ENCODE measurements at places on chromosomes 4 and X. TPM values are rescaled to one million over a fixed set of nuclear protein-coding genes. Genes with fewer than 3 reads are reported as not detected.

Gene FAAH2
- 11.4 TPM for total RNA-seq

DNA sequence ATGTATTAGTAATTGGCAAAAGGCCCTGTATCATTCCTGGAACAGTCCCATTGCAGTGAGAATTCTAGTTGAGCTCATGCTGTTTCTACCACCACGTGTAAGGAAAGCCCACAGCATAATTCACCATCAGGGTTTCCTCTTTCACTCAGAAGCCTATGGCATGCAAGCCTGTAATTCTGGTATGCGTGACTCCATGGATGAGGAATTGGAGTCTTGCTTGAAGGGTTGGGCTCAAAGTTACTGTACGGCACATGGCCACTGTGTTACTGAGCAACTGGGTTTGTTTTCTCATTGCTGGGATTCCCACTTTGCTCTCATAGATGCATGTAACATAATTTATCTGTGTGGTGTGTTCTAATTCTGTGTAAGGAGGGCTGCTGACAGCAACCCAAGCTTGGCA lies 132.3 kb upstream of the NR3C2 start:
- H3K27ac ChIP-seq = no peak overlapping the region
- H3K4me1 ChIP-seq = no peaks in the 10 kb centered on the region
- H3K36me3 ChIP-seq = no peaks in the 10 kb centered on the region
- no peak overlapping the region for H3K4me3 ChIP-seq
- no peak for DNase-seq

- no peaks in the 10 kb centered on the region for H3K27me3 ChIP-seq
- no peak overlapping the region for H3K27ac ChIP-seq
- no peak for DNase-seq
- H3K4me1 ChIP-seq = peaks cover 8% of the 10 kb centered on the region
These were observed 28.0 kb upstream of the NSUN7 start for GRCh38 chr4:40721730-40722171.

Gene ERAS
- not detected for total RNA-seq

Gene TMEM47
- total RNA-seq = 56.7 TPM

DNA sequence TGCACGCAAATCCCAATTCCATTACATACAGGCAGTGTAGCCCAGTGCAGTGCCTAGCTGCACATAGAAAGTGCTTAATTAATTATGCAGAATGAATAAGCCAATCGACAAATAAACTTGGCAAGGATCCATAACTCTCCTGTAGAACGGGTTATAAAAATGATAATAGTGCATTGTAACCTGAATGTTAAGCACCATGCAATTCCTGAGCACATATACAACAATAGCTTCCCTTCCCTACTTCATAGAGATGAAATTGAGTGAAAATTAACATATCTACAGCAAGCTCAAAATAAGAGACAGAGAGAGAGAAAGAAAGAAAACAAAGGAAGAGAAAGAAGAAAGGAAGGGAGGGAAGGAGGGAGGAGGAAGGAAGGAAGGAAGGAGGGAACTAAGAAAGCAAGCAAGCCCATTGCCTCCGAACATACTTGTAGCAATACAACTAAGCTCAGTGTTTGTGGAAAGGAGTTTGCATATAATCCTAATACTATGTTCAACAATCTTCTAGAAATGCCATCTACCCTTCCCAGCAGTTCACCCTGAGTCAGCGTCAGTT lies 1074.0 kb upstream of the LCORL start:
- peak; percentile 14 for DNase-seq
- H3K4me3 ChIP-seq = no peak overlapping the region
- H3K27ac ChIP-seq = no peak overlapping the region
- H3K36me3 ChIP-seq = no peaks in the 10 kb centered on the region
- H3K4me1 ChIP-seq = peaks cover 17% of the 10 kb centered on the region

GRCh38 chr4:28832444-28832843 lies 1887.7 kb upstream of the PCDH7 start:
- no peaks in the 10 kb centered on the region for H3K27me3 ChIP-seq
- no peaks in the 10 kb centered on the region for H3K36me3 ChIP-seq
- DNase-seq = no peak
- no peak overlapping the region for H3K4me3 ChIP-seq
- no peak overlapping the region for H3K27ac ChIP-seq

Gene ARAP2
- total RNA-seq = 4.8 TPM

Gene PABPC1L2B
- total RNA-seq = 0.19 TPM

GRCh38 chr4:138450546-138451275 lies 208.6 kb upstream of the SLC7A11 start:
- no peak overlapping the region for H3K4me3 ChIP-seq
- H3K36me3 ChIP-seq = no peaks in the 10 kb centered on the region
- no peaks in the 10 kb centered on the region for H3K27me3 ChIP-seq
- H3K4me1 ChIP-seq = peaks cover 6% of the 10 kb centered on the region
- no peak for DNase-seq

GRCh38 chr4:174834477-174834876 lies 5.4 kb upstream of the GLRA3 start:
- DNase-seq = no peak
- H3K27ac ChIP-seq = no peak overlapping the region
- peaks cover 6% of the 10 kb centered on the region for H3K4me1 ChIP-seq
- H3K27me3 ChIP-seq = no peaks in the 10 kb centered on the region
- H3K36me3 ChIP-seq = no peaks in the 10 kb centered on the region

GRCh38 chrX:136933611-136934145 lies 53.2 kb upstream of the RBMX start:
- no peak overlapping the region for H3K27ac ChIP-seq
- no peaks in the 10 kb centered on the region for H3K4me1 ChIP-seq
- no peak overlapping the region for H3K4me3 ChIP-seq
- H3K27me3 ChIP-seq = no peaks in the 10 kb centered on the region

Gene JAKMIP1
- total RNA-seq = 5.1 TPM

Gene KLHL8
- 7.2 TPM for total RNA-seq

Gene SNX25
- 25.0 TPM for total RNA-seq

GRCh38 chr4:123841447-123842121 lies 445.0 kb downstream of the SPRY1 start:
- H3K27ac ChIP-seq = no peak overlapping the region
- no peaks in the 10 kb centered on the region for H3K27me3 ChIP-seq
- no peak for DNase-seq
- H3K4me3 ChIP-seq = no peak overlapping the region
- H3K4me1 ChIP-seq = peaks cover 16% of the 10 kb centered on the region

- no peaks in the 10 kb centered on the region for H3K36me3 ChIP-seq
- peak; percentile 14 for DNase-seq
- H3K4me1 ChIP-seq = no peaks in the 10 kb centered on the region
These were observed 74.4 kb upstream of the DDX3X start for GRCh38 chrX:41259516-41259915.

DNA sequence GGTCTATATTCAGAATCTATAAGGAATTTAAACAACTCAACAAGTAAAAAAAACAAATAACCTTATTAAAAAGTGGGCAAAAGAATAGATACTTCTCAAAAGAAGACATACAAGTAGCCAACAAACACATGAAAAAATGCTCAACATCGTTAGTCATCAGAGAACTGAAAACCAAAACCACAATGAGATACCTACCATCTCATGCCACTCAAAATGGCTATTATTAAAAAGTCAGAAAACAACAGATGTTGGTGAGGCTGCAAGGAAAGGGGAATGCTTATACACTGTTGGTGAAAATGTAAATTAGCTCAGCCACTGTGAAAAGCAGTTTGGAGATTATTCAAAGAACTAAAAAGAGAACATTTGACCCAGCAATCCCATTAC lies 201.6 kb downstream of the QDPR start:
- H3K4me1 ChIP-seq = no peaks in the 10 kb centered on the region
- H3K4me3 ChIP-seq = no peak overlapping the region
- H3K27me3 ChIP-seq = no peaks in the 10 kb centered on the region
- no peak overlapping the region for H3K27ac ChIP-seq
- H3K36me3 ChIP-seq = no peaks in the 10 kb centered on the region
- no peak for DNase-seq

Gene EVC2
- total RNA-seq = 11.5 TPM

DNA sequence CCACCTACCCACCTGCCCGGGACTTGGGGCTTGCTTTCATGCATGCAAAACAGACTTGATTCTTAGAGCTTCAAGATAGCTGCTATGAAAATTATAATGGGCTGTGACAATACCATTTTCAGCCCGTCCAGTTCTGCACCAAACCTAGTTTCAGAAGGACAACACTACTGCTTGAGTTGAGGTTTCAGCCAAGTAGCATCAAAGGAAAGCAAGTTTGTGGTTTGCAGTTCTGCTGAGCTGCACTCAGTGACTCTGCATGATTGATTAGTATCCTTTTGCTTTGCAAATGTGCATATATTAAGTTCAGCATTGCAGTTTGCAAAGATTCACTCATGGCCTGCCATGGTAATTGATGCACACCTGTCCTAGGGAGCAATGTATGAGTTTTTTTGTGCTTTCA lies 442.7 kb downstream of the RPA4 start:
- no peak for DNase-seq
- H3K4me3 ChIP-seq = no peak overlapping the region
- no peak overlapping the region for H3K27ac ChIP-seq
- H3K4me1 ChIP-seq = no peaks in the 10 kb centered on the region
- no peaks in the 10 kb centered on the region for H3K27me3 ChIP-seq
- H3K36me3 ChIP-seq = no peaks in the 10 kb centered on the region

GRCh38 chrX:20906571-20906970 lies 467.6 kb upstream of the CNKSR2 start:
- no peaks in the 10 kb centered on the region for H3K27me3 ChIP-seq
- no peaks in the 10 kb centered on the region for H3K36me3 ChIP-seq
- H3K4me3 ChIP-seq = no peak overlapping the region
- H3K4me1 ChIP-seq = no peaks in the 10 kb centered on the region
- no peak overlapping the region for H3K27ac ChIP-seq
- DNase-seq = no peak

DNA sequence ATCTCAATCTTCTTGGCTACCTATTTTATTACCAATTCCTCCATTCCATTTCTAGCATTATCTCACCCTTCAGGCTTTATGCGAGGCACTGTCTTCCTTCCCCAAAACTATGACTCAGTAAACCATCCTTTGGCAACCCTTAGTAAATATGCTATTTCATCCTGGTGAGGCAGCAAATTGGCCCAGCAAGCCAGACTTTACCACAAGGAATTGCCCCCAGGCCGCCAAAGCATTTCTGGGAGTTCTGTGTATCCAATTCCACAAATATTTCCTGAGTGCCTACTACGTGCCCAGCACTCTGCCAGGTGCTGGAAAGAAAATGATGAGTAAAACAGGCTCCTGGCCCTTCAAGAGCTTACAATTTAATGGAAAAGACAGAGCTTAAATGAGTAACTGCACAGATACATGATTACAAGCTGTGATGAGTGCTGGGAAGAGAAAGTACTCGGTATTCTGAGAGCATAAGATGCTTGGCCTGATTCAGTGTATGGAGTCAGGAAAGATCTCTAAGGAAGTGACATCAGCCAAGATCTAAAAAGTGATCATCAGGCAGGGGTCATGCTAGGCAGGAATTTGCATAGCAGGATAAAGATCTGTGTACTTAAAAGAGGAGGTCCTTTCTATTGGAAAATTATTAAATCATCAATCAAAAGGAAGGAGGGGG lies 193.8 kb downstream of the ADAMTS3 start:
- no peaks in the 10 kb centered on the region for H3K27me3 ChIP-seq
- DNase-seq = no peak
- H3K4me3 ChIP-seq = no peak overlapping the region

GRCh38 chrX:27039332-27039731 lies 423.8 kb downstream of the PPP4R3C start:
- no peaks in the 10 kb centered on the region for H3K4me1 ChIP-seq
- H3K36me3 ChIP-seq = no peaks in the 10 kb centered on the region
- no peak overlapping the region for H3K27ac ChIP-seq
- no peak overlapping the region for H3K4me3 ChIP-seq
- no peak for DNase-seq
- H3K27me3 ChIP-seq = no peaks in the 10 kb centered on the region

GRCh38 chrX:153828308-153828707 lies 2.0 kb downstream of the PDZD4 start:
- no peaks in the 10 kb centered on the region for H3K27me3 ChIP-seq
- no peak for DNase-seq
- no peaks in the 10 kb centered on the region for H3K36me3 ChIP-seq
- H3K27ac ChIP-seq = peak overlapping the region; percentile 95
- H3K4me1 ChIP-seq = peaks cover 28% of the 10 kb centered on the region

Gene SPRY1
- 67.2 TPM for total RNA-seq

Gene TNIP3
- total RNA-seq = not detected

GRCh38 chr4:187333151-187333550 lies 609.5 kb upstream of the FAT1 start:
- no peak overlapping the region for H3K27ac ChIP-seq
- no peak for DNase-seq
- no peaks in the 10 kb centered on the region for H3K4me1 ChIP-seq
- no peak overlapping the region for H3K4me3 ChIP-seq
- no peaks in the 10 kb centered on the region for H3K36me3 ChIP-seq

Gene GC
- 0.21 TPM for total RNA-seq

DNA sequence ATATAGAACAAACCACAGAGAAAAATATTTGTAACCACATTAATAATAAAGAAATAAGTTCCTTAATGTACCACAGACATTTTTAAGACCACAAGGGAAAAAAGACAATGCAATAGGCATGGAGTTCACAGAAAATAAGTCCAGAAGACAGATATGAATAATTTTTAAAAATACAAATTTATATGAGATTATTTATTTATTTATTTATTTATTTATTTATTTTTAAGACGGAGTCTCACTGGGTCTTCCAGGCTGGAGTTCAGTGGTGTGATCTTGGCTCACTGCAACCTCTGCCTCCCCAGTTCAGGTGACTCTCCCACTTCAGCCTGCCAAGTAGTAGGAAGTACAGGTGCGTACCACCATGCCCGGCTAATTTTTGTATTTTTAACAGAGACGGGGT lies 53.7 kb downstream of the THAP9 start:
- H3K4me3 ChIP-seq = no peak overlapping the region
- no peak overlapping the region for H3K27ac ChIP-seq
- H3K36me3 ChIP-seq = no peaks in the 10 kb centered on the region
- no peaks in the 10 kb centered on the region for H3K4me1 ChIP-seq
- no peak for DNase-seq
- no peaks in the 10 kb centered on the region for H3K27me3 ChIP-seq

DNA sequence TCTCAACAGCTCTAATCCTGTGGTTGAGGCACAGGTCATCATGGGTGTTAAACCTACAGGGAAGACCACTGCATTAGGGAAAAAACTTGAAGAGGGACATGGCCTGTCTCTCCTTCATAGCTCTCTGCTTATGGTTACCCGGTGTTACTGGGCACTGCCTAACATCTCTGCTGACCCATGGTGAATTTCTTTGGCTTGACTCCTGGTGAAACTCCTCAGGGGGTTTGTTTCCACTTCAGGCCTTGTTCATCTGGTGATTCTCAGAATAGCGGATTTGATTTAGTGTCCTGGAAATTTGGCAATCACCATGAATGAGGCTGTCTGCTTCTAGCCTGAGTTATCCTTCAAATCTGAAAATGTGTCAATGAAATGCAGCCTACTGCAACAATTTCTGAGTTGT lies 114.4 kb downstream of the ZNF518B start:
- no peak overlapping the region for H3K4me3 ChIP-seq
- no peak for DNase-seq
- no peaks in the 10 kb centered on the region for H3K36me3 ChIP-seq
- no peaks in the 10 kb centered on the region for H3K4me1 ChIP-seq
- H3K27ac ChIP-seq = no peak overlapping the region

- H3K4me3 ChIP-seq = no peak overlapping the region
- no peak overlapping the region for H3K27ac ChIP-seq
- no peak for DNase-seq
- no peaks in the 10 kb centered on the region for H3K27me3 ChIP-seq
These were observed 57.1 kb upstream of the ATXN3L start for GRCh38 chrX:13376857-13377549.

- H3K27me3 ChIP-seq = no peaks in the 10 kb centered on the region
- H3K4me3 ChIP-seq = no peak overlapping the region
- H3K4me1 ChIP-seq = no peaks in the 10 kb centered on the region
- no peak for DNase-seq
These were observed 10.0 kb downstream of the SULT1E1 start for GRCh38 chr4:69849969-69850368.
